Stimulated activated CD4-positive, alpha-beta T cell treated with anti-CD3 and anti-CD28 coated beads, Interleukin-2, amount 100 ng/mL, for 48 hours (primary cell): ENCODE measurements at places on chromosomes 1 and 21.

GRCh38 chr1:155759966-155760630 is 71.2 kb downstream of the DAP3 start:
- no peak for DNase-seq

DNA sequence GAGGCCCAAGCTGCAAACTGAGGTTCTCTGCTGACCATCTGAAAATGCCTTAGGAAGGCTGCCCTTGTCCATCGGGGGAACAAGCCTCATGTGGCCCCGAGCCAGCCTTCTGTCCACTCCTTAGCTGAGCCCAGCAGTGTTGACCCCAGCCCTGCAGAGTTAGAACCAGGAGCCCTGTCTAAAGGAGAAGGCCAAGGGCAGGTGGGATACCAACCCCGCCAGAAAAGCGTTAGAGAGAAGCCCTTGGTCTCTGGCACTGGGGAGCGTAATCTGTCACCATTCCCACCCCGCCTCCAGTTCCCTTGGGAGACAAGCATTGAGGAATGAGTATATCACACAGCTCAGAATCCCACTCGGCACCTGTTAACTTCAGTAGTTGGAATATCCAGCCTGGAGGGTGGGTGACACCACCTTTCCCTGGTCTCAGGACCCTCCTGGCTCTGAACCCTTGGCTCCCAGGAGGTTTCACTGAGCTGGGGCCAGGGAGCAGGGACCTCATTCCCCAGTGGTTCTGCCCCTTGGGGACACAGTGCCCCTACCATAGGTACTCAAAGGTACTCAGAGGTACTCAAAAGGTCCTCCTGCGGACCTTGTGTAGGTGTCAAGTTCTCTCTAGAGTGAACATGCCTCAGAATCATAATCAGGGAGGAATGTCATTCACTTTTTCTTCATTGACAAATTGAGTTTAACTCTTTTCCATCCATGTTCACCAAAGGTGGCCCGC is 16.4 kb downstream of the ETS2 start:
- no peak for DNase-seq

DNA sequence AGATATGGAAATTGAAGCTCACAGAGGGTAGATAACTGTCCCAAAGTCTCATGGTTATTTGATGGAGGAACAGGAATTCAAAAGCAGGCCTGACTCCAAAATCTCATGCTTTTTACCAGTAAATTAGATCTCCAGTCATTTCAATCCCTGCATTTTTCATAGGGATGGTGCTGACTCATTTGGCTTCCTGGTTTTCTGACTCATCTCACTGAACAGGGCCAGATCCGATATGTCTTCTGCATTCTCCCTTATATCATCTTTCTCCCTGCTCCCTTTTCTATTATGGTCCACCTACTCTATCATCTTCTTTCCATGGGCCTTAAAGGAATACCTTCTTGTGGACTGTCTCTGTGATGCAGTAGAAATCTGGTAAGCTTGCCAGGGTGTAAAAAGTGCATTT is 187.2 kb downstream of the FGGY start:
- no peak for DNase-seq

GRCh38 chr21:33901412-33902288 is 14.0 kb downstream of the ATP5PO start:
- DNase-seq: no peak

DNA sequence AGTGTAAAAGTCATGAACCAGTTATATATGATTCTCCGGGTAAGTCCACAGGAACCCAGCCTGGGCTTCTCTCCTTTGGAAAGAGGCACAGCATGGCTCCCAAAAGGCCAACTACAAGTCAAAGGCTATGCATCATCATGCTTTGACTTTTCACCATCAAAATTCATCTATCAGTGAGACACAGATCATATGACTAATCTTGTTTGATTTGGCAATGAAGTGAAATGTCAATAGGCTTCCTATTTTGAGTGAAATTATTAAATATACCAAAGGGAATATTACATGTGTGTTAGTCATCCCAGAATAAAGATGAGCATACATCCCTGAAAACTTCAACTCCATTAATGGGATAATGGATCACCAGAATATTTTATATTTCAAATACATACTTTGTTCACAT is 83.5 kb upstream of the ADGRL2 start:
- DNase-seq: no peak

GRCh38 chr1:162703708-162704107 is 71.4 kb downstream of the DDR2 start:
- no peak for DNase-seq

GRCh38 chr1:156717351-156717750 is 10.9 kb upstream of the METTL25B start:
- DNase-seq: no peak

- DNase-seq: no peak
Measured at GRCh38 chr1:164337394-164337793, 221.6 kb upstream of the PBX1 start.

DNA sequence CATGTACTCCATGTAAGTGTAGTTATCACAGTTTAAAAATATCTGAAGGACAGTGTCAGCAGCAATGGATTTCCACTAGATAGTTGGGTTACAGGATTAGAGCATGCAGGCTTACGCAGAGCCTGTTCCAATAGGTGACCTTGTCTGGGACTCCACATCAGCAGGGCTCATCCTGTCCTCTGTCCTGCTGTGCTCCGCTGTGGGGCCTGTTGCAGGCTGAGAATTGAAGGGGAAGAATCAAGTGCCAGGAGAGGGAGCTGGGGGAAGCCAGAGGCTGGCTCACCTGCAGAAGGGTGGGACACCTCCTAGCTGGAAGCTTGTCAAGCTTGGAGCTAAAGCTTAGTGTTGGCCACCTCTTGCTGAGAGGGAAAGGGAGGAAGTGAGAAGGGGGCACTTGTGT is 62.8 kb downstream of the XCL2 start:
- no peak for DNase-seq
